ENCODE measurements at places on chromosomes 4 and X.

DNA sequence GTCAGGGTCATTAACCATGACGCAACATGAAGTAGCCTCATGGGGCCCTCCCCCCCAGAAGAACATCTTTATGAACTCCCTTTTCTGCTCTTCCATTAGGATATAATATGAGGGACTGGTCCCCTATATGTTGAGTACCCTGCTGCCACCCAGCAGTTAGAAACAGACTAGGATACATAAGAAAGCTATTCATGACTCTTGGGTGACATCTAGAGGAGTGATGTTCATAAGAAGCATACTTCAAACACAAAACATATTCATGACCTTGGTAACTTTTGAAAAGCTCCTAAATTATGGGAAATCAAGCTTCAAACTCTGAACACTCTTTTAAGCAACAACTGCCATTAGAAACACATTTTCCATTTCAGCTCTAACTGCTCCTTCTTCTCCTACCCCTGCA, 155.2 kb upstream of the SPIN4 start:
- no peak for DNase-seq

GRCh38 chrX:103236296-103236695, 18.7 kb downstream of the TCEAL8 start:
- no peak for DNase-seq

- DNase-seq, result no peak
These were observed 85.4 kb downstream of the GPRIN3 start for GRCh38 chr4:89222170-89222569.

GRCh38 chr4:177532358-177532757, 90.1 kb upstream of the AGA start:
- no peak for DNase-seq

- DNase-seq, result no peak
These were observed 122.1 kb upstream of the GUCY1A1 start for GRCh38 chr4:155544547-155544946.

DNA sequence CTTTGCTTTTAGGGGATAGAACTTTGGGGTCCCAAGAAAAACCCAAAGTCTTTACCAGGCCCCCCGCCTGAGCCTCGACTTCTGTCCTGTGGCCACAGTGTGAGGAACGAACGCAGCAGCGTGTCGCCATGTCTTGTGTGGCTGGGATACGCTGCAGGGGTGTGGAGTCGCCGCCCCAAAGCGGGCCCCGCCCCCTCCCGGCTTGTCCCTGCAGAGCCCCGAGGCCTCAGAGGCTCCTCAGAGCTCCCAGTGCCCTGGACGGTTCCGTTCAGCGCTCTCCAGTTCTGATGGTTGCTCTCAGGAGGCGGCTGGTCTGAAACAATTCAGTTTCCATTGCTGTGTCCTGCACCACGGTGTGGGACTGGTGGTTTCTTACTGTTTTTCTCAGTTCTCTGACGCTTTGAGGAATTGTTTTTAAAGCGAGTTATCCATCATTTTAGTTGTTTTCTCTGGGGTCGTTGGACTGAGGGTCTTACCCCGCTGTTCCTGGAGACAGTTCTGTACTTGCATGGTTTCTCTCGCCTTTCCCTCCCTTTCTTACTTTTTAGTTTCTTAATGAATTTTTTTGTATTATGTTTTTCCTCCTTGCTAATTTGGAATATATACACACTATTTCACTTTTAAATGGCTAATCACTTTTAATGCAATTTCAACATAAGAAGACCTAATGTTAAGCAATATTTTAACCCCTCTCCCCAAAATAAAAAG, 1.6 kb upstream of the IDUA start:
- no peak for DNase-seq

DNA sequence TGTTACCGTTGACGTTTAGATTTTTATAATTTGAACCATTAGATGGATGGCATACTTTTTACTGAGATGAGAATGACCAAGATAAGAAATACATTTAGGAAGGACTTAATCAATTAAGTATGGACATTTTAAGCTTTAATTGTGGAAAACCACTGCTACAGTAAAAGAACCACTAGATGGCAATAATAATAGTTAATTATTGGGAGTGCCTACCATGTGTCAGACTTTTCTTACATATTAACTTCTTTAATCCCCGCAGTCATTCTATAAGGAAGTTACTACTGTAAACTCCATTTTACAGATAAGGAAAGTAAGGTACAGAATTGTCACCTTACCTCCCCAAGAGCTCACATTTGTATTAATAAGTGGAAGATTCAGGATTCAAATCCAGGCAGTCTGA, 48.5 kb upstream of the MYOZ2 start:
- no peak for DNase-seq

GRCh38 chrX:122445466-122445865, 738.6 kb upstream of the GRIA3 start:
- DNase-seq, result no peak

DNA sequence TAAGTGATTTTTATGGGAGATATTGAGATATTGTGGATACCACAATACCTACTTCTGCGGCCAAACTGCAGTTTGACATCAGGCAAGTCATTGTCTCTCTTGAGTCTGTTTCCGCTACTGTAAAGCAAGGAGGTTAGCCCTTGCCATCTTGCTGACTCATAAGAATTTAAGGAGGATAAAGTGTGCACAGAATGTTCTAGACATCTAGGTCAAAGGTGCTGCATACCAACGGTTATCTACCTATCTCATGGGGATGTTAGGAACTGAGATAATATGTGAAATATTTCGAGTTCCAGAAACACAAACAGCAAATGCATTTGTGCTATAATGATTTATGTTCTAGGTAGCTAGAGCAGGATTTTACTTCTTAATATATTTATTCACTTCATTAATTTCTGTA, 211.5 kb upstream of the NR3C2 start:
- no peak for DNase-seq

GRCh38 chrX:122566401-122566800, 617.7 kb upstream of the GRIA3 start:
- DNase-seq, result no peak

DNA sequence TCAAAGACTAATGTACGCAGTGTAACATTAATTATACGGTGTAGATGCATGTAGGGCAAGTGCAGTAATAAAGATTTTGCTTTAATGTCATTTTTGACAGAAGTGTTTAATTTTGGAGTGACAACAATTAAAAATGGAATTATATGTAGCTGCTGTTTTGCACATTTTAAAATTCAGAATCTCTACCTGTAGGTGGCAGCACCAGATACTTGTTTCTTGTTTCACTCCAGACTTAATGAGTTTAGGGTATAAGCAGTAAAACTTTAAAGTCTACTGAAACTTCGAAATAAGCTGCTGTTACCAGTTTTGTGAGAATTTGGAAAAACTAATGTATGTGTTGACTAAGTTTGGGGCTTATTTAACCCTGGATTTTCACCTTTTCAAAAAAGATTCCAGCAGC, 144.9 kb downstream of the POLA1 start:
- DNase-seq, result no peak

- no peak for DNase-seq
These were observed 27.5 kb downstream of the YY2 start for GRCh38 chrX:21883258-21883657.

DNA sequence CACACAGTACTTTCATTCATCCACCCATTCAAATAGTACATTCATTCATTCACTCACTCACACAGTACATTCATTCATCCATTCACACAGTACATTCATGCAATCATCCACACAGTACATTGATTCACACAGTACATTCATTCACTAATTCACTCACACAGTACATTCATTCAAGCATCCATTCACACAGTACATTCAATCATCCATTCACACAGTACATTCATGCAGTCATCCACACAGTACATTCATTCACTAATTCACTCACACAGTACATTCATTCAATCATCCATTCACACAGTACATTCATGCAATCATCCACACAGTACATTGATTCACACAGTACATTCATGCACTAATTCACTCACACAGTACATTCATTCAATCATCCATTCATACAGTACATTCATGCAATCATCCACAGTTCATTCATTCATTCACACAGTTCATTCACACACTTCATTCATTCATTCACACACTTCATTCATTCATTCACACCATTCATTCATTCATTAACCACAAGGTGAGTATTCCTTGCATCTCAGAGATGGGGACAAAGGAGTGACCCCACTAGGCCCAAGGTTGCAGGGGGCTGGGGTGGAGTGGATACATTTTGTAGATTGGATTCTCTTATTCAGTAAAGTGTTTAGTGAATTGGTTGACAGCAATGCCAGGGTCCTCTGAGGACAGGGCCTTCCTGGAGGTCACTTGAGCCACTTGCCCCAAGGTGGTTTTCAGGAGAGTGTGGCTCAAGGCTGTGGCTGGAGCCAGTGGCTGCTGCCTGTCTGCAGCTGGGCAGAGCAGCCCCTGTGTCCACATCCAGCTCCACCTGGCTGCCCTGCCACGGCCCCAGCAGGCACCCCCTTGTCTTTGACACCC, 4.3 kb upstream of the SPON2 start:
- no peak for DNase-seq

DNA sequence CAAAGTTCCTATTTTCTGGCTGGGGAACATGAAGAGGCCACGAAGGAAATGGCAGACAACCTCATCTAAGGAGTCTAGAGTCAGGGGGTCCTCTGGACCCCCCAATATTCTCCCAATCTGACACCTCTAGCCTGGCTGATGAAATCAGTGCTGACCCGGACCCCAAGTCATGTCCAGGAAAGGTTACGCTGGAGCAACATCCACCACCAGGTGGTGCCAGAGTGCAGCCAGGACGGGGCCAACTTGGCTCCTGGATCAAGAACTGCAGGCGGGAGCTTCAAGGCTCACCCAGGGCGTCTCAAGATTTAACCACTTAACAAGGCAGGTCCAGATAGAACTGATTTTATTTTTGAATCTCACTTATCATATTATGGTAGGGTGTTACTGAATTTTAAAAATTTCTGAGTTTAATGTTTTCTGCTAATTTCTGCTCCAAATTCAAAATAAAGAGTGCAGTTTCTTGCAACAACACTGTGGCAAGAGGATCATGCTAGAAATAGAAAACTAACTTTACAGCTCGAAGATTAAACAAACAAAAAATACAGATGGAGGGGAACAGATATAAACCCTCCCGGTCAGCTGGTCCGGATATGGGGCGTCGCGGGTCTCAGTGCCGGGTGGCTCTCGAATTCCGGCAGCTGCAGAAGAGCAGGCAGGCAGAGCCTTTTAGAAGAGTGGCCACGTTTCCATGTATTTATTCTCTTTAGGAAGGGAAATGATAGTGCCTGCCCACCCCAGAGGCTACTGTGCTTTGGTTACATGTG, 135.5 kb downstream of the AFAP1 start:
- peak; percentile 62 for DNase-seq

DNA sequence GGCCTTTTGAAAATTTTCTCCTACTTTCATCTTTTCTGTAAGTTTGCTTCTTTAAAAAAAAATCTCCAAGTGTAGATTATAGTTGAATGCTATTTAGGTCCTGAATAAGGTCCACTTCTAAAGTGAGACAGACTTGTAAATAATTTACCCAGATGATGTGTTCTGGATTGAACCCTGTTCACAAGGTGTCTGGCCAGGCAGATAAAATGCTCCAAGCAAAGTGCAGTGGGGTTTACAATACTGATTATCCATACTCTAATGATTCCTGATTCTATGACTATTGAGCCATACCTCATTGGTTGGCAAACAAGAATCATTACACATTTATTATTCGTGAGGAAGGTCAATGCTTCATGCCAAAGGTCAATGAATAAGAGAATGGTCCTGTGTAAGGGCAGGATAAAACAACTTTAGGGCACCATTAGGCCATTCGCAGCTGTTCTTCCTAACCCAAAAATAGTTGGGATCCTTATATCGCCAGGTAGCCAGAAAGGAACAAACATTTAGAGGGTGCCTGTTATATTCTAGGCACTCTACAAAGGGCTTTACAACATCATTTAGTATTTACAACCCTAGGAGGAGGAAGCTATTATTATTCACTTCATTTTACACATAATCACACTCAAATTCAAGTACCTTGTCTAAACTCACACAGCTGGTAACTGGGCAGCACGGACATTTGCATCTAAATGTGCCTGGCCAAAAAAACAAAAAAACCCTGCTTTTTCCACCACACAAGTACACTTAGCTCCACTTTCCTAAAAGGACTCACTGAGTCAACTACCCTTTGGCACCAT, 18.6 kb upstream of the SAT1 start:
- DNase-seq, result no peak

- DNase-seq, result no peak
These were observed 10.5 kb downstream of the PPAT start for GRCh38 chr4:56424697-56425514.

DNA sequence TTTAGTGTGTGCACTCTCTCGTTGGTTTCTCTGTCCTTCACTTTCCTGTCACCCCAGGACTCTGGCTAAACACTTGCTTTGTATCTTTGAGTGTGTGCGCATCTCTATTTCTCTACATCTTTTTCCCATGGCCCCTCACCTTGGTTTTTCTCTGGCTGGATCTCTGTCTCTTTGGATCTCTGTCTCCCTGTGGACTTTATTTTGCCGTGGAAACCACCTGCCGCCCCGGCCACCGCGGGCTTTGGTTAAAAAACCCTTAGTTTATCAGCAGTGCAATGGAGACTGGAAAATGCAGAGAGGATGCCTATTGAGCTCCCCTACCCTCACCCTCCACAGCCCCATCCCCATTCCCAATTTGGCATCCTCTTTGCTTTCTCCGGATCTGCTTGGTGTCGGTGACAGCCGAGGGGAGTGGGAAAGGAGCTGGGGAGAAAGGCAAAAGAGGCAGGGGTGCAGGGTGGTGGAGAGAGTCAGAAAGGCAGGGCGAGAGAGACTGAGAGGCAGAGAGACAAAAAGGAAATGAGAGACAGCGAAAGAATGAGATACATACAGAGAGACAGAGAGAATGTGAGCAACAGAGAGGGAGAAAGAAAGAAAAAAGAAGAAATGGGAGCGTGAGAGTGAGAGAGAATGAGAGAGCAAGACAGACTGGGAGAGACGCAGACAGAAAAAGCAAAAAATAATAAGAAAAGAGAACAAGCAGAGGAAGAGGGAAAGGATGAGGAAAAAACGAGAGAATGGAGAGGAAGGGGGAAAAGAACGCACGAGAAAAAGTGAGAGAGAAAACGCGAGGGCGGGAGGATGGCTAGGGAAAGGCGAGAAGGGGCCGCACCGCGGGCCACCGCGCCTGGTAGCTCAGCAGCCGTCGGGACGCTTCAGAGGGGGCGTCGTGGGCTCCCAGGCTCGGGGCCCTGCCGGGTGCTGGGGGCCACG, 688 bp downstream of the GPR101 start:
- no peak for DNase-seq

DNA sequence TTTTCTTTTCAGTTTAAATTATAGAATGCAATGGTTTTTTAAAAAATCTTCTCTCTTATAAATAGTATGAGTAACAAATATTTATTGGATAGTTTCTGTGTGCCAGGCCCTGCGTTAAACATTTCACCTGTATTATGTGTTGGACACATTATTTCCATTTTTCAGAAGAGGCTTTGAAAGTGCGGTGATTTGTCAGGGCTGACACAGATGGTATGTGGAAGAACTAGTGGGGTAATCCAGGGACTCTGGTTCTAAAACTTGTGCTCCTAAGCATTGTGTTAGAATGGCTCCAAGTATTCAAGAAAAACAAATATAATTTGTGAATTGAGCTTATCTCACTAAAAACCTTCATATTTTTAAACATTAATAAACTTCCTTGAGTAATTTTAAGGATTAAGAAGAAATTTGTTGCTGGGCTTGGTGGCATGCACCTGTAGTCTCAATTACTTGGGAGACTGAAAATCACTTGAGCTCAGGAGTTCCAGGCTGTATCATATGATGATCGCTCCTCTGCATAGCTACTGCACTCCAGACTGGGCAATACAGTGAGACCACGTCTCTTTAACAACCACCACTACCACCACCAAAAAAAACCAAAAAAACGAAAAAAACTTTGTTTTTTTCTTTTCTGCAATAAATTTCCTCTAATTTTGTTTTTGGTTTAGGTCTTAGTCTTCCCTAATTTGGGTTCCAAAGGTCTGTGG, 40.0 kb downstream of the RAPGEF2 start:
- no peak for DNase-seq

- DNase-seq, result no peak
These were observed at the start of gene TDO2 for GRCh38 chr4:155903453-155903852. TDO2 (plus strand) TSS chr4:155903696; CDS start chr4:155903759, 63 bp downstream.

Data from GM18507 (cell line).